NCI-H1092 treated with DMSO at 0.1 percent for 48 hours (cell line): ENCODE measurements at places on chromosomes 6 and 20.

DNA sequence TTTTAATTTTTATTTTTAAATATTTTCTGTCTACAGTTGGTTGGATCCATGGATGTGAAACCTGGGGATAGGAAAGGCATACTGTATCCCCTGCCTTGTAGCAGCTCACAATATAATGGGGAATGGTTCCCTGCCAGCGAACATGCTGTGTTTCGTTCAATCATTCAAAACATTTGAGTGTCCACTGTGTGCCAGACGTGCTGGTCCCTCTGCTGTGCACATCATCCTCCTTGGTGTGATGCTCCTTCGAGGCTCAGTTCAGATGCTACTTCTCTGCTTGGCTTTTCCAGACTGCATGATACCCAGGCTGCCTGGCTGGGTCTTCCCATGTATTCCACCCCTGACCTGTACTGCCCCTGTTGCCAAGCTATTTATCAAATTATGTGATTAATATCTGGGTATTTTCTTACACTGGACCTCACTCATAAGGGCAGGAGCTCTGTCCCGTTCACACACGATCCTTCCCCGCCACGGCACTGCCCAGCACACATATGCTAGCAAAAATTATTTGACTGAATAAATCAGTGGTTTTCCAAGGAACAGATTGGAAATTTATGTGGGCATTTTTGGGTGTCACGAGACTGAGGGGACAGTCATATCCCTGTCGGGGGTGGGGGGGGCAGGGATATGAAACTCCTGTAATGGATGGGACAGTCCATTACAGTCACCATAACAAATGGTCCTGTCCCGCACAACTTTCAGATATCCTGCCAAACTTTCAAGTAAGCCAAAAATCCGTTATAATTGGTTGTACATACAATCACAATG is 4.9 kb downstream of the SDCBP2 start:
- DNase-seq = no peak

GRCh38 chr6:47197682-47198640 is 111.7 kb downstream of the TNFRSF21 start:
- DNase-seq = no peak

- no peak for DNase-seq
Measured at GRCh38 chr6:30964075-30964474, 19.4 kb upstream of the MUC21 start.

GRCh38 chr20:58219342-58219700 is 9.1 kb downstream of the ANKRD60 start:
- no peak for DNase-seq

- DNase-seq = no peak
Measured at GRCh38 chr6:169172946-169173345, 80.7 kb downstream of the THBS2 start.

- DNase-seq = no peak
Measured at GRCh38 chr6:115843945-115844344, 216.7 kb downstream of the FRK start.

GRCh38 chr20:51164731-51165130 is 141.8 kb upstream of the KCNG1 start:
- DNase-seq = no peak

GRCh38 chr6:28920281-28920680 is 3.5 kb downstream of the TRIM27 start:
- no peak for DNase-seq

GRCh38 chr6:16267428-16268263 is 29.3 kb downstream of the GMPR start:
- DNase-seq = no peak
